ENCODE measurements at places on chromosomes 6 and 20. TPM values are rescaled to one million over a fixed set of nuclear protein-coding genes. Genes with fewer than 3 reads are reported as not detected.

GRCh38 chr20:11001764-11002540, 328.2 kb upstream of the JAG1 start:
- no peak for DNase-seq
- no peaks in the 10 kb centered on the region for H3K4me1 ChIP-seq
- no peaks in the 10 kb centered on the region for H3K36me3 ChIP-seq
- H3K4me3 ChIP-seq, result no peak overlapping the region
- no peak overlapping the region for H3K27ac ChIP-seq

DNA sequence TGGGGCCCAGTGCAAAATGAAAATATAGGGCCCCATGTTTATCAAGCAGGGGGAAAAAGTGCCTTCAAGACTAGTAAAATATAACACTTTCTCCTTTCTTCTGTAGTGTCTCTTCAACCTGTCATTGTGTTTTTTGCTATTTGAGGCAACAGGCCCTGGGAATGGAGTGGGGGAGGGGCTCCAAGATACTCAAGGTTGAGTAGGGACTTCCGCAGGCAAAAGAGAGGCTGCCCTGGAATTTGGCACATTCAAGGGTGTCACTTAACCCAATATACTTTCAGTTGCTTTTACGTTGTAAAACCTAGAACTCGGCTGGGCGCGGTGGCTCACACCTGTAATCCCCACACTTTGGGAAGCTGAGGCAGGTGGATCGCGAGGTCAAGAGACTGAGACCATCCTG, 154.9 kb downstream of the ALDH8A1 start:
- H3K4me3 ChIP-seq, result no peak overlapping the region
- peak overlapping the region; percentile 57 for H3K27ac ChIP-seq
- H3K4me1 ChIP-seq, result peaks cover 25% of the 10 kb centered on the region
- H3K36me3 ChIP-seq, result no peaks in the 10 kb centered on the region

CDSN gene
- polyA plus RNA-seq, result not detected

MTCH1 gene
- 533 TPM for polyA plus RNA-seq

PRPH2 gene
- 15.0 TPM for polyA plus RNA-seq

DNA sequence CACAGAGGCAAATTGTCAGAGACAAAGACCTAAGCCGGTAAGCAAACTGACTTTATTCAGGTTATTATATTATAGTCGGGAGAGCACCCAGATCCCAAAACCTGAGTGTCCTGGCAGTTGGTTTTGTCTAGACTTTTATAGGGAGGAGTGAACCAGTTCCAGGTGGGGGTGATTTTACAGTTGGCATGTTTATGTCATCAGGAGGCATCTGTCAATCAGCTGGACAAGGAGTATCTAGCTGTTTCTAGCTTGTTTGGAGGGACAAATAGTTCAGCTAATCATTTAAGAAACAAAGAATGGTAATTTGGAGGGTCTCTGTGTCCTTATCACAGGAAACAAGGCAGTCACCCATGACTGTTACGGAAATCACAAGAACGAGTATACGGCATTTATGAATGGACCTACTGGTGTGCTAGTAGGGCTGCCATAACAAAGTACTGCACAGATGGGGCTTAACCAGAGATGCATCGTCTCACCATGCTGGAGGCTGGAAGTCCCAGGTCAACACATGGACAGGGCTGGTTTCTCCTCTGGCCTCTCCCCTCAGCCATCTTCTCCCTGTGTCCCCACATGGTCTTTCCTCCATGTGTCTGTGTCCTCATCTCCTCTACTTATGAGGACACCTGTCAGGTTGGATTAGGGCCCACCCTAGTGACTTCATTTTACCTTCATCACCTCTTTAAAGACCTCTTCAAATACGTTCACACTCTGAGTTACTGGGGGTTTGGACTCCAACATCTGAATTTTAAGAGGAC, 122.7 kb downstream of the LY86 start:
- no peak overlapping the region for H3K4me3 ChIP-seq
- H3K27me3 ChIP-seq, result no peaks in the 10 kb centered on the region
- peaks cover 5% of the 10 kb centered on the region for H3K4me1 ChIP-seq
- no peak overlapping the region for H3K27ac ChIP-seq

DNA sequence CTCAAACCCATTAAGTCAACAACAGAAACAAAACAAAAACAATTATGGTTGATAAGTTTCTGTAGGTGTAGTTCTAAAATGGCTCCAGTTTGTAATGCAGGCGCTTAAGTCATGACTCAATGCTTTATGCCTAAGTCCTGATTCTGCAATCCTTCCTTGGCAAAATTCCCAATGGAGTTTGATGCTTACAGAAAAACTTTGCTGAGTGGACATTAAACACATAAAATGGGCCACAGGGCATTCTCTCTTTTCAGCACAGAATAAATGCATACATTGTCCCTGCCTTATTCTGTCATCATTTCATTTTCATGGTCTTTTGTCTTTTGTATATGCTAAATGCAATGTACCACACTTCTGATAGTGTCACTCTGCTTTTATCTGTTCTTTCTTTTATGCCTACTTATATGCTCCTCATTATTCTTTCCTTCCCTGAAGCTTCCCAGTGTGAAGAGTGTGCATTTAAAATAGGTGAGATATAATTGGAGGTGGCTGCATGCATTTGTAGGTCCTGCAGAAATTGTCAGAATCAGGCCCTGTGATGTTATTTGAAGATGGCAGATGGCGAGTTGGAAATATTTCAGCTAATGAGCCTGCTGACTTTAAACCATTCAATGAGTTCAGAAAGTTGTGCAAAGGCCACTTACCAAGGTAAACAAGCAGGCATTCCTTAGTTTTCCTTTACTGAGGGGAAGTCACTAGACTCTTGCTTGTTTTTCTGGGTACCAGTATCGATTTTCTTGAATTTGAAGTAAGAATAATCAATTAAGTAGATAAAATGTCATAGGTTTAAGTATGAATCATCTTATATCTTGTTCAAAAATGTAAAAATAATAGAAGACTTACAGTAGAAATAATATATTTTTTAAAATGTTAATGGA, 313.1 kb downstream of the TRDN start:
- no peak overlapping the region for H3K27ac ChIP-seq
- no peak for DNase-seq
- no peaks in the 10 kb centered on the region for H3K36me3 ChIP-seq
- H3K27me3 ChIP-seq, result no peaks in the 10 kb centered on the region
